Effector memory CD8-positive, alpha-beta T cell (primary cell): ENCODE measurements at places on chromosomes 6 and 20.

DNA sequence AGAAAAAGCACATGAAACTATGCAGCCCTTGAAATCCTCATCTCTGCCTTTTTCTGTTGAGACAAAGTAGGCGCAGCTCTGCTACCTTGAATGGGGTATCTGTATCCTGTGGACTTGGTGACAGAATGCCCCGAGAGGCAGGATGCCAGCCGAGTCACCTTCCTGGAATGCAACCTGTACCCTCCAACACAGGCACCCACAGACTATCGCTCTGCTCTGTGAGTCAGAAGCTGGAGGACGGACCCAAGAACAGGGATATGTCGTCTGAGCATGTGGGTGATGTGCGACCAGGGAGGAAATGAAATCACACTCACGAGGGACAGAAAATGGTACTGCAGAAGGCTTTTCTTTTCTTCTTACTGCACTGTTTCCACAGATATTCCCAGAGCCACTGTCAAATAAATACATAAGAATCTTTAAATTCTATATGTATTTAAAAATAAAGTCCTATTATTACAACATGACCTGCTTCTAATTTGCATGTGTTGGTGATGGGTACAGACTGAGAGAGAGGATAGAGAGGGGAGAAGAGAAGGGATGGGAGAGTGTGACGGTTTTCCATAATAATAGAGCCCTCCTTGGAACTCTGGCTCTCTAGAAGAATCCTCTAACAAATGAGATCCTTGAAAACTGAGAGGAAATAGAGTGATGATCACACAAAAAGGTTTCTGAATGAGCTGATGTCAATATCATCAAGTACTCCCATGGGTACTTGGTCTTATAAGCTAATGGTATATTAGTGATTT lies 308.1 kb downstream of the FOXC1 start:
- H3K27me3 ChIP-seq = no peaks in the 10 kb centered on the region
- no peaks in the 10 kb centered on the region for H3K4me1 ChIP-seq
- H3K36me3 ChIP-seq = no peaks in the 10 kb centered on the region
- no peak for DNase-seq

DNA sequence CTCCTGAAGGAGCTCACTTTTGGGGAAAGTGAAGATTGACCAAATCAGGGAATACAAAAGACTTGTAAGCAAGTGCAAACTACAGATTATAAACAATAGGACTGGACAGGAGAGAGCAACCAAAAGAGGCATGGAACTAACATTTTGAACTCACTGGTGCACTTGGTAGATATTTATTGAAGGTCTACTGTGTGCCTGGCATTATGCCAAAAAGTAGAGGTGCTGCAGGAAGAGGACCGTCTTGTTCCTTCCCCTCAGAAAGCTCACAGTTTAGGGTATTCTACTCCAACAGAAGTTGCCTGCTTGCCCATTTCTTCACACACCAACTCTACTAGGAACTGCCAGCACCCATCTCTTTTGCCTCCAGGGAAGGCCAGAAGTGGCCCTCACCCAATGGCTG lies 10.0 kb upstream of the TSHZ2 start:
- peaks cover 57% of the 10 kb centered on the region for H3K27me3 ChIP-seq
- no peaks in the 10 kb centered on the region for H3K4me1 ChIP-seq

DNA sequence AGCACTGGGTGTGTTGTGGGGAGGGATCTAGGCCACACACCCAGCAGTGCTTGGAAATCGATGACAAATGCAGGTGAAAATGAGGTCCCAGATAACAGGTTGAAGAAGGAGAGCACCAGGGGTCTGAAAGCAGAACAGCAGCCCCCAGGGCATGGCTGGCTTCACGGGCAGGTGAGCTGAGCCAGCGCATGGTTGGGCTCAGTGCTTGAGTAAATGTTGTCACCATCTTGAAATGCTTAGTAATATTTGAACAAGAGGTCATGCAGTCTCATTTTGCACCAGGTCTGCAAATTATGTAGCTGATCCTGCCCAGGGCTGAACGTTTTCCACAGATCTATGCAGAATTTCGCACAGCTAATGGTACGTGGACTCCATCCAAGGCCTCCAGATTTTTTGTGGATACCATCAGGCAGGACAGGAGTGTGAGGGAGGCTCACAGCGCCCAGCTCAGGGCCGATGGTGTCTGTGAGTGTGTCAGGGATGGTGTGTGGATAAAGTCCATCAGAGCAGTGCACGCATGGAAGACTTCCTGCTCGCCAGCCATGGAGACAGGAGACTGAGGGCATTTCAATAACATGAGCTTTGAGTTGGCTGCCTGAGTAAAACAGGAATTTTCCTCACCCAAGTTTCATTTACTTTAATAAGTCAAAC lies 53.1 kb upstream of the SNX9 start:
- H3K27ac ChIP-seq = no peak overlapping the region
- peaks cover 4% of the 10 kb centered on the region for H3K36me3 ChIP-seq
- peaks cover 7% of the 10 kb centered on the region for H3K4me1 ChIP-seq
- no peak overlapping the region for H3K4me3 ChIP-seq
- H3K27me3 ChIP-seq = peaks cover 33% of the 10 kb centered on the region
- no peak for DNase-seq

GRCh38 chr20:37419774-37420542 lies 74.0 kb downstream of the SRC start:
- no peaks in the 10 kb centered on the region for H3K4me1 ChIP-seq
- H3K36me3 ChIP-seq = no peaks in the 10 kb centered on the region
- no peak overlapping the region for H3K4me3 ChIP-seq
- no peak for DNase-seq
- H3K27ac ChIP-seq = no peak overlapping the region

DNA sequence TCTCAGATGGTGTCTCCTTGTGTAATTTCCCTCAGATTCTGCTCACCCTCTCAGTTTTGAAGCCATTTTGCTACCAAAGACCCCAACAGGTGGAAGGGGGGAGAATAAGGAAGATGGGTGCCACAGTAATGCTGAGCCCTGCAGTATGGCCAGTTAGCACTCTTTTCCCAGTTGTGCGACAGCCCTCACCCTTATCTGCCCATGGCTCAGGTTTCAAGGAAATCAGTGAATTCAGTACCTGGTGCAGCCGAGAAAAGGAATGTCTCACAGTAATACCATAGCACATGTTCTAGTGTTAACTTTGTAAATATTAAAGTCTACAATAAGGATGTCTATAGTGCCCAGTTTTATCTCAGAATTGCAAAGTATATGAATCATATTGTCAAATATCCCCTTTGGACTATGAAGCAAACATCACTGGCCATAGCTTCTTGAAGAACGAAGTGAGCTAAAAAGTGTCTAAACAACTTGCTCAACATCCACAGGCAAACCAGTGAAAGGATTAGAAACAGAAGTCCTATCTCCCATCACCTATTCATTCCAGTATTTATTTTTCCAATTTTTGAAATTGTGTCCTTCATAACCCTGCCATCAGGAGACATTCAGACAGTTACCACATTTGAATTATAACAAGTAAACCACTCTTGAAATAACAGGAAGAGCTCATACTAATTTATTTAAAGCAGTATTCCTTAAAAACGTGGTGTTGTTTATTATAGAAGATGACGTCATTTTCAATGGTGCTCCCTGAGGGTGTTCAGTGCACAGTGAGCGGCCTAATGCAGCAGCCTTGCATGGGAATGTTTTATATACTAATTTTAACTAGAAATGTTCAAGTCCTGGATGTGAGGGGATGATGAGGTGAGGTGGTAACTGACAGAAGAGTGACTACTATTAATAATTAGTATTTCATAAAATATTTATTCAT lies 366.2 kb downstream of the TFAP2A start:
- no peak for DNase-seq
- H3K36me3 ChIP-seq = no peaks in the 10 kb centered on the region
- H3K4me1 ChIP-seq = no peaks in the 10 kb centered on the region
- H3K27me3 ChIP-seq = no peaks in the 10 kb centered on the region
- H3K4me3 ChIP-seq = no peak overlapping the region

DNA sequence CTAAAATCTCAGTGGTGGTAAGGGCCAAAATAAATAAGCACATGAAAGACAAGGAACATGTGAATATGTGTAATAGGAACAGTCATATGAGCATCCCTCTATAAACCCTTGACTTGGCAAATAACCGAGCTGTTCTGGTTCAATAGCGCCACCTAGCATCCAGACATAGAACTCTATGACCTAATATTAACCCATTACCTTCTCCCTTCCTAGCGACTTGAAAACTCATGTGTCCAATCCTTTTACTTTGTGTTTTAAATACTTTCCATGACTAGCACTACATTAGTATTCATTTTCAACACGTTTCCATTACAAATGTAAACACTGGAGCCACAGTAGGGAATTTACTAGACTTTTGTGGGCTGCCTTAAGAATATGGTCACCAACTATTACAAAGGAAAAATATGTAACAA lies 279.7 kb downstream of the UST start:
- H3K27me3 ChIP-seq = no peaks in the 10 kb centered on the region
- no peak for DNase-seq
- H3K36me3 ChIP-seq = peaks cover 10% of the 10 kb centered on the region
- H3K4me3 ChIP-seq = no peak overlapping the region
- H3K27ac ChIP-seq = no peak overlapping the region

DNA sequence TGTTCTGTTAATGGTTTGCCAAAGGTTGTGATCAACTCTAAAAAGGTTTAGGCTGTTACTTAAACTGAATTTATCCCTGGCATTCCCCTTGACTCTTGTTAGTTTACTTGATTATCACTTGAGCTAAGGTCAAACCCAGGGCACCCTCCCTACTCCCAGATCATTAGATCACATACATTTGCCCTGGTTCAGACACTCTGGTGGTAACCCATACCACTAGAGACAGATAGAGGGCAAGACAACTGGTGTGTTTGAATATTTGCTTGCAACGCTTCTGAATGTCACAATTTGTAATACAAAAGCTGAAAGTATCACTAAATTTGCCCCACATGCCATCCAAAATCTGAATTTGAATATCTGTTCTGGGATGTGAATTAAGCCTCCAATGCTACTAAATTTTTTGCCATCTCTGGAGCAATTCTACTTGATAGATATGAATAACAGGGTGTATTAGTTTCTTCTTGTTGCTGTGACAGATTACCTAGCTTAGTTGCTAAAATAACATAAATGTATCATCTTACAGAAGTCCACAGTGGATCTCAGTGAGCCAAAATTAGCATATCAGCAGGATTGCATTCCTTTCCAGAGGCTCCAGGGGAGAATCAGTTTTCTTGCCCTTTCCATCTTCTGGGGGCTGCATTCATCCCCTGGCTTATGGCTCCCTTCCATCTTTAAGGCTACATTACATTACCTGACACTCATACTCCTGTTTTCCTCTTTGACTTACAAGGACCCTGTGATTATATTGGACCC lies 45.4 kb downstream of the FIG4 start:
- peak overlapping the region; percentile 33 for H3K27ac ChIP-seq
- peaks cover 8% of the 10 kb centered on the region for H3K36me3 ChIP-seq
- no peak for DNase-seq
- no peak overlapping the region for H3K4me3 ChIP-seq

- no peak overlapping the region for H3K27ac ChIP-seq
- peaks cover 5% of the 10 kb centered on the region for H3K36me3 ChIP-seq
- peaks cover 54% of the 10 kb centered on the region for H3K27me3 ChIP-seq
- no peak overlapping the region for H3K4me3 ChIP-seq
- DNase-seq = no peak
These were observed 97.5 kb downstream of the ERMARD start for GRCh38 chr6:169848946-169849345.

- H3K27ac ChIP-seq = no peak overlapping the region
- peak overlapping the region; percentile 27 for H3K4me3 ChIP-seq
- H3K27me3 ChIP-seq = no peaks in the 10 kb centered on the region
- no peak for DNase-seq
These were observed 3.2 kb upstream of the DYNLRB1 start for GRCh38 chr20:34512955-34513419.
